Activated naive CD8-positive, alpha-beta T cell treated with anti-CD3 and anti-CD28 coated beads, Interleukin-2, amount 10 ng/mL, durations not matched to agents 7 days and 5 days (primary cell): ENCODE measurements at places on chromosomes 3 and 15.

GRCh38 chr3:104018541-104018940, 1348.2 kb upstream of the ALCAM start:
- H3K36me3 ChIP-seq: no peaks in the 10 kb centered on the region
- H3K4me3 ChIP-seq: no peak overlapping the region
- no peak overlapping the region for H3K27ac ChIP-seq
- H3K4me1 ChIP-seq: no peaks in the 10 kb centered on the region
- no peaks in the 10 kb centered on the region for H3K27me3 ChIP-seq

GRCh38 chr3:127629467-127630403, 750 bp downstream of the PODXL2 start:
- no peak for DNase-seq
- no peak overlapping the region for H3K27ac ChIP-seq
- H3K4me1 ChIP-seq: peaks cover 22% of the 10 kb centered on the region
- peaks cover 59% of the 10 kb centered on the region for H3K27me3 ChIP-seq
- H3K4me3 ChIP-seq: peak overlapping the region; percentile 79
- H3K36me3 ChIP-seq: peaks cover 2% of the 10 kb centered on the region

GRCh38 chr3:128334086-128334645, 132.5 kb downstream of the DNAJB8 start:
- no peak overlapping the region for H3K4me3 ChIP-seq
- H3K27ac ChIP-seq: no peak overlapping the region
- DNase-seq: no peak
- H3K27me3 ChIP-seq: no peaks in the 10 kb centered on the region
- H3K36me3 ChIP-seq: no peaks in the 10 kb centered on the region

GRCh38 chr3:168117059-168117458, 21.3 kb upstream of the GOLIM4 start:
- peaks cover 8% of the 10 kb centered on the region for H3K27me3 ChIP-seq
- no peak for DNase-seq
- H3K27ac ChIP-seq: no peak overlapping the region
- H3K4me3 ChIP-seq: no peak overlapping the region
- H3K36me3 ChIP-seq: no peaks in the 10 kb centered on the region

DNA sequence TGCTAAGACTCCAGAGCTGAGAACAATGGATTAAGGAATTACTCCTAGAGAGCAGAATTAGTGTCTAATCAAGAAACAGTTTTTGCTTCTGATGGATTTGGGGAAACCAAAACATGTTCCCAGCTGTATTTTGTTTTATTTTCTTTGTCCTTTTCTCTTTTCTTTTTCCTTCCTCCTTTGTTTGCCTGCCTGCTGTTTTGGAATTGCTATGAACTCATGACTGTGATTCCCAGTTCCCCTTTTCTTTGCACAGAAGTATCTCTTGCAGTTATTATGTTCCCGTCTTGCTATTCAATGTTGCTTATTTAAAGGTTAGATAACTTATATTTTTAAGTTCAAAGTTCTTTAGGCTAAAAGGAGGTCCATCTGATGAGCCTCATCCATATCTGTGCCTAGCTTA, 77.0 kb upstream of the GBE1 start:
- DNase-seq: no peak
- H3K27me3 ChIP-seq: peaks cover 7% of the 10 kb centered on the region
- no peaks in the 10 kb centered on the region for H3K36me3 ChIP-seq
- no peak overlapping the region for H3K27ac ChIP-seq

GRCh38 chr3:9422712-9423424, 25.5 kb downstream of the SETD5 start:
- H3K4me1 ChIP-seq: peaks cover 38% of the 10 kb centered on the region
- H3K36me3 ChIP-seq: peaks cover 14% of the 10 kb centered on the region
- no peaks in the 10 kb centered on the region for H3K27me3 ChIP-seq
- H3K4me3 ChIP-seq: peak overlapping the region; percentile 14

DNA sequence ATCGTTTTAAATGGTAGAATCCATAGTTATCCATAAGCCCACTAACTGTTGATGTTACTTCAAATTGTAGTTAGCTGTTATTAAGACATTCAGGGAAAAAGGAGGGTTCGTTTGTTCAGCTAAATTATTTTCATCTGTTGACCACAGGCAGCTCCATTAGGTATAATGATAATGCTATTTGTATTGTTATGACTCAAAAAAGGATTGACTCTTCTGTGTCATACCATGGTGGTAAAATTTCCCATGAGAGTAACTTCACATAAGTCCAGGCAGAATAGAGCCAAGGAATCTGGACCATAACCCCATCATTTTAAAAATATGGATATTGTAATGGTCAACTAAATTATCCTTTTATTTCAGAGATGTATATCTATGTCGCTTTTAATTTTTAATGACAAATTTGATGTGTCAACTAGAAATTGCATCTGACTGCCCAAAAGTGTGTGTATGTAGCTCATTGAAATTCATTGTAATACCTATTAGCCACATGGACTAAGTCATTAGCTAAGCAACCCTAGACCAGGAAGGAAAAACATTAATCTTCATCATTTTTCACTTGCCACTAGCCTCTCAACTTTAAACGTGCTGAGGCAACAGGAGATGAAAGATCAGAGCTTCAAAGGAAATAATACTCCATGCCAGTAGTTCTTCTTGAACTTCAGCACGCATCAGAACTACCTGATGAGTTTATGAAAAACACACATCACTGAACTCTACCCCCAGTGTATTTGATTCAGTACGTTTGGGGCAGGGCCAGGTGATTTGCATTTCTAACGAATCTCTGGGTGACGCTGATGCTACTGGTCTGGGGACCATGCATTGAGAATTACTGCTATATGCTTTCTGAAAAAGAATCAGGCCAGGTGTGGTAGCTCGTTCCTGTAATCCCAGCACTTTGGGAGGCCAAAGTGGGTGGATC, 537.7 kb downstream of the UNC13C start:
- no peak for DNase-seq
- no peaks in the 10 kb centered on the region for H3K36me3 ChIP-seq
- H3K27me3 ChIP-seq: no peaks in the 10 kb centered on the region

- H3K36me3 ChIP-seq: peaks cover 7% of the 10 kb centered on the region
- peaks cover 28% of the 10 kb centered on the region for H3K4me1 ChIP-seq
- H3K27ac ChIP-seq: peak within 1 kb of the TSS; percentile 85
- H3K27me3 ChIP-seq: no peaks in the 10 kb centered on the region
Measured at GRCh38 chr3:44861412-44862225, at the start of gene TMEM42. TMEM42 (plus strand) TSS chr3:44861912; CDS start chr3:44861925, 13 bp downstream.

- H3K27ac ChIP-seq: peak overlapping the region; percentile 60
- DNase-seq: no peak
- H3K4me1 ChIP-seq: peaks cover 49% of the 10 kb centered on the region
- H3K36me3 ChIP-seq: peaks cover 24% of the 10 kb centered on the region
- H3K27me3 ChIP-seq: no peaks in the 10 kb centered on the region
Measured at GRCh38 chr15:38642689-38643270, 78.2 kb upstream of the RASGRP1 start.

DNA sequence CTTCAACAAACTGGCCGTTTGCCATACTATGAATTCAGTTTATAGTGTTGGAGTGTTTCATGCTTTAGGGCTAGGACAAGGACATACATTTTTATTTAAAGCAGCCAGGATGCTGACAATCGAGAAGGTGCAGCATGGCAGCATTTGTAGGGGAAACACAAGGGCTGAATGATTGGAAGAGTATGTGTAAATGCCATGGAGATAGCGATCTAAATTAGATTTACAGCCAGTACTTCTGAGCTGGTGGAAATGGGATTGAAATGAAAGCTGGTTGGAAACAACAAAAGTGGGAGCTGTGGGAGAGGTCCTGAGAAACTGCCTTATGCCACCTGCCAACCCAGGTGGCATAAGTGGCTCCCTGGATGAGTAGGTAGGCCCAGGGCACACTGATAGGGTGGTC, 209.9 kb upstream of the MRPL3 start:
- no peak overlapping the region for H3K27ac ChIP-seq
- no peak for DNase-seq
- H3K36me3 ChIP-seq: no peaks in the 10 kb centered on the region
- no peaks in the 10 kb centered on the region for H3K4me1 ChIP-seq

DNA sequence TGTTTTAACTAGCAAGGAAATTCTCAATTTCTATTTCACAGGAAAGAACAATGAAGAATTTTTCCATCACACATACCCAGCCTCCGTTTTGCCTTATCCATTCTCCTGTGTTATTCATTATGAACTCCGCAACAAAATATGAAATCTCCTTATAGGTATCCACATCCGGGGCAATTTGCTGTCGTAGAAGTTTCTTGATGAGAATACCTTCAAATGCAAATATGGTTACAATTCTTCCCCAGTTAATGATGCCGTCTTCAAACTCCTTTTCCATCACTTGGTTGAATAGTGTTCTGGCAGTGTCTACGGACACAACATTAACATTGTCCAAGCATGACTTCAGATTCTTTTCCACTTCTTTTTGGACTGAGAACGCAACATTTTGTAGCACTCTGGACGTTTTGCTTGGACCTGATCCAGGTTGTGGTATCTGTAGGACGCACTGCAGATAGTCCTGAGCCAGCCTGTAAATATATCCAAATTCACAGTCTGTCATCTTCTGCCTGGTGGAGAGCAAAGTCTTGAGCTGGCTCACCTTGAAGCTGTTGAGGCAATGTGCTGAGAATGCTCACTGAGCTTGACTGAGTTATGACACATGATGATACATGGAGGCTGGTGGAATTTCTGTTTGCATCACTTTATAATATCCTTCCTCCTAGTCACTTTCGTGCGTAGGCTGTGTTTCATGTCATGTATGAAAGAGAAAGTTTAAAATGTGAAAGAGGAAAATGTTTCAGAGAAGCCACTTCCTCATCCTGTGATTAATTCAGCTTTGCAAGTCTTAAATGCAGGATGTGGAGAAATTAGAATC, at the start of gene BCL2A1:
Gene BCL2A1, minus strand, starts transcription at position 573 of the 811 bp plus-strand sequence. Its CDS starts 77 bp downstream, at position 496.
- peaks cover 44% of the 10 kb centered on the region for H3K4me1 ChIP-seq
- H3K4me3 ChIP-seq: peak within 1 kb of the TSS; percentile 95
- no peaks in the 10 kb centered on the region for H3K27me3 ChIP-seq
- DNase-seq: peak; percentile 48
- peak within 1 kb of the TSS; percentile 96 for H3K27ac ChIP-seq
- H3K36me3 ChIP-seq: peaks cover 7% of the 10 kb centered on the region

GRCh38 chr3:87047852-87048251, 56.9 kb upstream of the VGLL3 start:
- no peak overlapping the region for H3K27ac ChIP-seq
- no peak for DNase-seq
- H3K27me3 ChIP-seq: no peaks in the 10 kb centered on the region
- H3K4me3 ChIP-seq: no peak overlapping the region

DNA sequence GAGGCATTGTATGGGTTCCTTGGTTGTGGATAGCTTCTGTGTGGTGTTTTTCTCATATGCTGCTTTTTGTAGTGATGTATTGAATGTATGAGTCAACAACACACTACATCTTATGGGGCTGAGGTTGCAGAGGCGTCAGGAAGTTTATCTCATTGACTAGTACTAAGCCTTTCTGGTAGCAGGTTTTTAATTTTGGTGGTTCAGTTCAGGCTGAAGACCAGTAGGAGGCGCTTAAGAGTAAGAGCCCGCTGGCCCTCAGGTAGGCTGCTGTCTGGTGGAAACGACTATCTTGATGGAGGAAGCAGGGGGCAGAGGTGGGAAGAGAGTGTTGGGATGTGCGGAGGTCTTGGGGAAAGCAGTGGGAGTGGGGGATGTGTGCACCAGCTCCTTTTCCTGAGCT, 62.4 kb downstream of the RTP4 start:
- no peaks in the 10 kb centered on the region for H3K36me3 ChIP-seq
- H3K27me3 ChIP-seq: peaks cover 18% of the 10 kb centered on the region
- H3K4me3 ChIP-seq: no peak overlapping the region
- no peaks in the 10 kb centered on the region for H3K4me1 ChIP-seq

DNA sequence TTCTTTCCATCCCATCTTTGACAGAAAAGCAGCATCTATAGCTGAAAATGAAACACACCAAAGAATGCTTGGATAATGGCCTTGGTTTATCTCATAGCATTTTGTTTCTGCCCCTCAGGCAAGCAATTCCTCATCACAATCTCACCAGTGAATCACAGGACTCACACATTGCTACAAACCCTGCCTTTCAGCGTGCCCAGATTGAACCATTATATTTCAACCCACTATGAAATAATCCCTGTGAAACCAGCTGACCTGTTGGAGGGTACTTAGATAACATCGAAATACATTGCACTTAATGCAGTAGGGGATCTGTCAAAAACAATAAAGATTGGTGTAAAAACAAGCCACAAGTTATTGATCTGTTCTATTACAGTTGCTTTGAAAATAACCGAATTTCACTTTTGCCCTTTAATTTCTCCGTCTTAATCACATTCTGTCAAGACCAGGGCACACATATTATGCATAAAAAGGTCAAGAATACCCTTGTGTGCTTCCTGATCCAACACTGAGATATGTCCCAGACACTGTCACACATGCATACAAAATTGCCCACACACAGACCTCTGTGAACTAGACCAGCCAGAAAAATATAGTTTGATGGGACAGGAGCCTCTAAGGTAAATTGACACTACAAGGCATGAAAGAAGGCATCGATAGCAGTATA, 839.8 kb downstream of the NTRK3 start:
- no peak overlapping the region for H3K4me3 ChIP-seq
- peaks cover 2% of the 10 kb centered on the region for H3K27me3 ChIP-seq
- no peak overlapping the region for H3K27ac ChIP-seq

DNA sequence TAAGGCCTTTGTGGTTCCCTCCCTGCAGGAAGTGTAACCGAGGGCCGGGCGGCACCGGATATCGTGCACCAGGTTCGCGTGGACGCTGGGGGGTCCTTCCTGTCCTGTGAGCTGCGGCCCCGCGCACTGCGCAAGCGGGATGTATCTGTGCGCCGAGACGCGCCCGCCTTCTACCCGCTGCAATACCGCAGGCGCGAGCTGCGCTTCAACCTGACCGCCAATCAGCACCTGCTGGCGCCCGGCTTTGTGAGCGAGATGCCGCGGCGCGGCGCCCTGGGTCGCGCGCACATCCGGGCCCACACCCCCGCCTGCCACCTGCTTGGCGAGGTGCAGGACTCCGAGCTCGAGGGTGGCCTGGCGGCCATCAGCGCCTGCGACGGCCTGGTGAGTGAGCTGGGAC, 35.9 kb downstream of the SAXO2 start:
- no peaks in the 10 kb centered on the region for H3K36me3 ChIP-seq
- peak overlapping the region; percentile 30 for H3K27ac ChIP-seq
- peak; percentile 76 for DNase-seq
- H3K27me3 ChIP-seq: no peaks in the 10 kb centered on the region
- H3K4me1 ChIP-seq: peaks cover 20% of the 10 kb centered on the region

GRCh38 chr15:56736881-56737707, 3.8 kb upstream of the ZNF280D start:
- no peak for DNase-seq
- no peak overlapping the region for H3K27ac ChIP-seq
- peaks cover 2% of the 10 kb centered on the region for H3K36me3 ChIP-seq
- H3K27me3 ChIP-seq: peaks cover 8% of the 10 kb centered on the region

DNA sequence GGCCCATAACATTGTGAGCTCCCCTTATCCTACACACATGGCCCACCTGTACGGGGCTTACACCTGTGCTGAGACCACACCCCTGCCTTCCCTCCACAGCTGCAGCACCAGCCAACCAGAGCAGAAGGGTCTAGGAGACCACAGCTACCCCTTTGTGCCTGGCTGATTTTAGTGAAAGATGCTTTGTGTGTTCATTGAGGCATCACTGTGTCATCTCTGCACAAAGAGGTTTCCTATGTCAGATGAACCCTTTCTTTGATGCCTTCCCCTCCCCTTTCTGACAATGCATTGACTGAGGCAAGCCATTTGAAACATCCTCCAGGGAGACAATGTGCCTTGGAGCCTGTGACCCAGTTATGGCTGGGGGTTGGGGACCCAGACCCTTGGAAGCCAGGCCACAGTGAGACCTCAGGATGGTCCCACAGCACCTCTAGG, 54.9 kb upstream of the SLC7A14 start:
- no peaks in the 10 kb centered on the region for H3K36me3 ChIP-seq
- H3K27me3 ChIP-seq: peaks cover 2% of the 10 kb centered on the region
- no peak overlapping the region for H3K27ac ChIP-seq
- no peak for DNase-seq
